ENCODE measurements at places on chromosomes 2 and 18.

GRCh38 chr2:29463181-29463900 is 348.1 kb downstream of the CLIP4 start:
- no peak for DNase-seq
- H3K4me3 ChIP-seq, result no peak overlapping the region
- H3K27me3 ChIP-seq, result peaks cover 2% of the 10 kb centered on the region
- H3K36me3 ChIP-seq, result no peaks in the 10 kb centered on the region
- no peaks in the 10 kb centered on the region for H3K4me1 ChIP-seq

GRCh38 chr2:230732914-230733401 is 20.3 kb downstream of the CAB39 start:
- peaks cover 30% of the 10 kb centered on the region for H3K4me1 ChIP-seq
- no peak for DNase-seq
- no peak overlapping the region for H3K27ac ChIP-seq

DNA sequence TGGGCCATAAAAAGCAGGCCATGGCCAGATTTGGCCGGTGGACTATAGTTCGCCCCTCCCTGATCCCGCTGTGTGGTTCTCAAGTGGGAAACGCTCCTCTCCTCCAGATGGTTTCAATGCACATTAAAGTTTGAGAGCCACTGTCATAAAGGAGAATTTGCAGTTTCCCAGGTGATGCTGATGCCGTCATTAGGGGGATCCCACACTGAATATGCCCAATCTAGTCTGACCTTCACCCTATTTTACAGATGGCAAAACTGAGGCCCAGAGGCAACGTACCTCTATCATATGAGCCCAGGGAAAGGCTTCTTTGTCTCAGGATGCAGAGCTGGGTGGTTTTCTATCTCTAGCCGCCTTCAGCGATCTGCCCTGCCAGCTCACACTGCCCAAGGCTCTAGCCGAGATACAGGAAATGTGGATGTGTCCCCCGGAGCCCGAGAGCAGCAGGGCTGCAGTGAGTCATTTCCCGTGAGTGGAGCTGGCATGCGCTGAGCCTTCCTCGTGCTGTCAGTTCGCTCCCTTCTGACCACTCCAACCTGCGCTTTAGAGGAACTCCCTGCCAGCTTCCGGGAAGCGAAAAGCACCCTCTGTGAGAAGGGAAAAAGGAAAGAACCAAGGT is 116.2 kb downstream of the SMAD7 start:
- no peak overlapping the region for H3K4me3 ChIP-seq
- no peaks in the 10 kb centered on the region for H3K27me3 ChIP-seq
- H3K4me1 ChIP-seq, result peaks cover 37% of the 10 kb centered on the region
- DNase-seq, result no peak
- no peaks in the 10 kb centered on the region for H3K36me3 ChIP-seq

DNA sequence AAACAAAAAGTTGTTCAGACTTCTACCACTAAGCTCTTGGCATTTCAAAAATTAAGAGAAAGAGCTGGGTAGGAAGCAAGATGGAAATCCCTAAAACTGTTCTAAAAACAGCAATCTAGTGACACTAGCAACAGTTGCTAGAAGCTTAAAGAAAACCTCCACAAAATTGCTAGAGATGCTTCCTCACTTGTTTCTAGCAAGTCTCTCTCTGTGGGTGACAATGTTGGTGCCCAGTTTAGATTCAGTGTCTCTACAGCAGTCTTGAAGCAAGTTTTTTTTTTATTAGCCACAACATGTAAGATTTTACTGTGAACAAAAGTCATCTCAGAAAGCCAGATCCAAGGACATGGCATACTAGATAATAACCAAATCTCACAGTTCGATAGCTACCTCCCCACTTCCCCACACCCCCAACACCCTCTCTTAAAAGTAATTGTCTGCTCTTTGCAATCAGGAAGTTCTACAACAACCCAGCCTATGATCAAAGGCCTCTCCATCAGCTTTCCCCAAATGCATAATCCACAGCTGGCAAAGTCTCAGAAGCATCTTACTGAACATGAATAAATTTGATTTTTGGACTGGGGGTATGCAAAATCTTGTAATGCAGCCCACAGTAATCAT is 70.0 kb downstream of the ANKRD44 start:
- no peaks in the 10 kb centered on the region for H3K36me3 ChIP-seq
- no peaks in the 10 kb centered on the region for H3K27me3 ChIP-seq
- DNase-seq, result no peak
- H3K4me1 ChIP-seq, result no peaks in the 10 kb centered on the region
- H3K27ac ChIP-seq, result no peak overlapping the region

DNA sequence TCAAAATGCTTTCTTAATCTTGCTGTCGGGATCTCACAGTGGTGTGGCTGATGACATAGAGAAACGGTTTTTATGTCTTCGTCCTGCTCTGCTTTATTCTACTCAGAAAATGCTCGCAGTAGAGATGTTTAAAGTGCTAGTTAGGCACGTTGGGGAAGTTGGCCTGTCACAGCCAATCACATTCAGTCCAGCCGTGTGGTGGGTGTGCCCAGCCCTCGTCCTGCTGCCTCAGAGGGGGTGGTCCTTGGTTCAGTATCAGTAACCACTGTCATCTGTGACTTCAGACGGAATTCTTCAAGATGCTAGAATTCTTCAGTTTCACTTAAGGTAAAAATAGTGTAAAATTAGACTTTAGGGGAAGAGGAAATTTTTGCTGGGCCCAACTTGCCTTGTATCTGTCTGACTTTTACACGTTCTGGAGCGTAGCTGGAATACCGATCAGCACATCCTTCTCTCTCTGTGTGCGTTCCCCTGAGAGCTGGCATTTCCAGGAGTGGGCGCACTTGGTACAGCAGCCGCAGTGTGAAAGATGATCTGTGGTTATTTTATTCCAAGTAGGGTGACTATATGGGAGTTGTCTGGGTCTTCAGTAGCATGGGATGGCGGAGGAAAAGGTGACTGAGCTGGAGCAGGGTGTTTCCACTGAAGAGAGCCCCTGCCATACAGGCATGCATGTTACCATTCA is 18.5 kb downstream of the TRAF3IP1 start:
- no peak overlapping the region for H3K4me3 ChIP-seq
- H3K4me1 ChIP-seq, result no peaks in the 10 kb centered on the region
- no peaks in the 10 kb centered on the region for H3K27me3 ChIP-seq
- peaks cover 3% of the 10 kb centered on the region for H3K36me3 ChIP-seq

All from progenitor cell of endocrine pancreas (in vitro differentiated cells).